ENCODE measurements at places on chromosomes 7 and 10.

GRCh38 chr7:14936554-14936953 is 34.0 kb upstream of the DGKB start:
- DNase-seq, result no peak

GRCh38 chr7:116650436-116650835 is 21.6 kb upstream of the MET start:
- no peak for DNase-seq

- DNase-seq, result no peak
These were observed 161.7 kb upstream of the LYZL1 start for GRCh38 chr10:29127037-29127700.

DNA sequence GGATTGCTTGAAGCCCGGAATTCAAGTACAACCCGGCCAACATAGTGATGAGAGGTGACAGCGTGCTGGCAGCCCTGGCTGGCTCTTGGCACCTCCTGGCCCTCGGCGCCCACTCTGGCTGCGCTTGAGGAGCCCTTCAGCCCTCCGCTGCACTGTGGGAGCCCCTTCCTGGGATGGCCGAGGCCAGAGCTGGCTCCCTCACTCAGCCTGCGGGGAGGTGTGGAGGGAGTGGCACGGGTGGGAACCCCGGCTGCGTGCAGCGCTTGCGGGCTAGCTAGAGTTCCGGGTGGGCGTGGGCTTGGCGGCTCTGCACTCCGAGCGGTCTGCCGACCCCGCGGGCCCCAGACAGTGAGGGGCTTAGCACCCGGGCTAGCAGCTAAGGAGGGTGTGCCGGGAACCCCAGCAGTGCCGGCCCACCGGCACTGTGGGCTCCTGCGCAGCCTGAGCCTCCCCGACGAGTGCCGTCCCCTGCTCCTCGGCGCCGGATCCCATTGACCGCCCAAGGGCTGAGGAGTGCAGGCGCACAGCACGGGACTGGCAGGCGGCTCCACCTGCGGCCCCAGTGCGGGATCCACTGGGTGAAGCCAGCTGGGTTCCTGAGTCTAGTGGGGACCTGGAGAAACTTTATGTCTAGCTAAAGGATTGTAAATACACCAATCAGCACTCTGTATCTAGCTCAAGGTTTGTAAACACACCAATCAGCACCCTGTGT is 12.1 kb upstream of the RNF216 start:
- DNase-seq, result no peak

- DNase-seq, result no peak
These were observed 12.7 kb downstream of the TSPAN14 start for GRCh38 chr10:80466724-80467326.

GRCh38 chr10:30182191-30183054 is 123.0 kb upstream of the JCAD start:
- DNase-seq, result no peak

GRCh38 chr7:116777651-116778281 is 84.6 kb upstream of the CAPZA2 start:
- DNase-seq, result no peak

- DNase-seq, result no peak
These were observed 16.7 kb upstream of the GAD2 start for GRCh38 chr10:26199841-26200240.

GRCh38 chr7:150826061-150826849 is 25.7 kb downstream of the TMEM176A start:
- no peak for DNase-seq

DNA sequence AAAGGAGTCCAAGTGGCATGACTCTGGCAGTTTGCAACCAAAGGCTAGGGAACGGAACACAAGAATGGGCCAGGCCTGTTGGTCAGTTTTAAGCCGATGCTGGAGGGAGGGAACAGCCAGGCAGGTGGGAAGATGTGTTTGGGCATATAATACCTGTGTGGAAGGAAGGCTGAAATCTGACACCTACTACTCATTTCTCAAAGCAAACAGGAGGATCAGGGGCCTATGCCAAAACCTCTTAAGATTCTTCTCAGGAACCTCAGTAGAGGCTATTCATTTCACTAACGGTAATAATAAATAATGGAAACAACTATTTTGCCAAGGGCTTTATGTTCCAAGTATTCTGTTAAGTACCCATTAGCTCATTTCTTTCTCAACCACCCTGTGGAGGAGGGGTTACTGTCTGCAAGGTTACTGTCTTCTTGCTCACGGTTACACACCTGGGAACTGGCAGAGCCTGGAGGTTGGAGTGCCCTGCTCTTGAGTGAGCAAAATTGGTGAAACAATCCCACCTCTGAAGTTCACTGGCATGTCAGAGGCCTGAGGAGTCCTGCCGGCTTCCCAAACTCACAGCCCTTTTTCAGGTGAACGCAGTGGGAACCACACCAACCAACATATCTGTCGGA is 35.5 kb downstream of the GOT1 start:
- no peak for DNase-seq

DNA sequence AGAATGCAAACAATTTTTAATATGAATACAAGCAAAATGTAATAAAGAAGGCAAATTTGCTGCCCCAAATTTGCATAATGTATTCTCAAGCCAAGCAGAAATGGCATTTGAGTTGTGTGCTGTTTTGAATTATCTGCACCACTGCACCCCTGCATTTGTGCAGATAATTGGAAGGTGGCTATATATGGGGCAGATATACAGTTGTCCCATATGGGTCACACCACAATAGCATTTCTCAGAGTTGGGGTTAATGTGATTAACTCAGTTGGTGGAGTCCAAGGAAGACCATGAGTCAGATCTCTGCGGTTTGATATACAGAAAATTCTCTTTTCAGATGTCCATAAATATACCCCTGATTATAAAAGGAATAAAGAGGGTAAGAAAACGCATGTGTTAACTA is 68.9 kb upstream of the EXOC4 start:
- DNase-seq, result no peak

- no peak for DNase-seq
These were observed 106.9 kb downstream of the AOAH start for GRCh38 chr7:36617408-36617807.

GRCh38 chr7:100127866-100128636 is 1.3 kb downstream of the MBLAC1 start:
- no peak for DNase-seq

- no peak for DNase-seq
These were observed 51.7 kb downstream of the CREM start for GRCh38 chr10:35178331-35178730.

- DNase-seq, result no peak
These were observed 3.7 kb upstream of the AOC1 start for GRCh38 chr7:150848561-150849115.

GRCh38 chr10:31071232-31072005 is 39.8 kb upstream of the ZNF438 start:
- no peak for DNase-seq

- DNase-seq, result no peak
These were observed 11.2 kb downstream of the SFTPD start for GRCh38 chr10:79937701-79938151.

GRCh38 chr7:90262438-90262837 is 17.5 kb downstream of the CFAP69 start:
- no peak for DNase-seq

DNA sequence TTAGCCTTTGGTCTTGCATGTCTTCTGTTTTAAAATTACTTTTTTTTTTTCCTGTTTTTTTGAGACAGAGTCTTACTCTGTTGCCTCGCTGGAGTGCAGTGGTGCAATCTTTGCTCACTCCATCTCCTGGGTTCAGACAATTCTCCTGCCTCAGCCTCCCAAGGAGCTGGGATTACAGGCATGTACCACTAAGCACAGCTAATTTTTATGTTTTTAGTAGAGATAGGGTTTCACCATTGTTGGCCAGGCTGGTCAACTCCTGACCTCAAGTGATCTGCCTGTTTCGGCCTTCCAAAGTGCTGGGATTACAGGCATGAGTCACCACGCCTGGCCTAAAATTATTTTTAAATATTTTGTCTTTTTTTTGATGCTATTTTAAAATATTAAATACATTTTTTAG is 38.5 kb downstream of the MLLT10 start:
- no peak for DNase-seq

DNA sequence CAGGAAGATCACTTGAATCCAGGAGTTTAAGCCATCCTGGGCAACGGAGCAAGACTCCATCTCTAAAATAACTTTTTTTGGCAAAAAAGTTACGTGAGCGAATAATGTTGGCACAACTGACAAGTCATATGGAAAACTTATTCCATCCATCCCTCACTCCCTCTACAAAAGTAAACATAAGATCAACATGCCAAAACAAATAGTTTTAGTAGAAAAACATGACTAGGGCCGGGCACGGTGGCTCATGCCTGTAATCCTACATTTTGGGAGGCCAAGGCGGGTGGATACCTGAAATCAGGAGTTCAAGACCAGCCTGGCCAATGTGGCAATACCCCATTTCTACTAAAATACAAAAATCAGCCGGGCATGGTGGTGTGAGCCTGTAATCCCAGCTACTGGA is 25.6 kb downstream of the SLC25A16 start:
- no peak for DNase-seq

DNA sequence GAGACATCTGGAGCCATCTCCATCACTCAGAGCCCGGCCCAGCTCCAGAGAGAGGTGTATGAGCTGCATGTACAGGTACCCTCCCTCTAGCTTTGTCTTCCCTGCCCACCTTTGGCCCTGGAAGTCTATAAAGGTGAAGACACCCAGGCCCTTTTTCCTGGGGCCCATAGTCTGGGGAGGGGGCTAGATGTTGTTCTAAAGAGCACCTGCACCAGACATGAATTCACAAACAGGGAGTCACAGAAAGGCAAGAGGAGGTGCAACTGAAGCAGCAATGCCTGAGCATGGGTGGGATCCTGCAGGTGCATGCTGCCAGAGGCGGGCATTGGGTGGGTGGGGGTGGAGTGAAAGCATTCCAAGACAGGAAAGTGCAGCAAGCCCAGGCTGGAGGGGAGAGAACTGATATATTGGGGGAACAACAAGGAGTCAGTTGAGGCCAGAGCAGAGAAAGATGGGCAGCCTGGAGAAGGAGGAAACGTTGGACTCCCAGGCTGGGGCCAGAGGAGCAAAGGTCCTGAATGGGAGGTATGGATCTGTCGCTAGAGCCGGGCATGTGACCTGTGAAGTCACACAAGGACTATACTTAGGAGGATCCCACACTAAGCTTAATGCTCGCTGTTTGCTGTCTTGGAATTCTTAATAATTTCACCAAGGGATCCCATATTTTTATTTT is 11.7 kb downstream of the CDHR1 start:
- no peak for DNase-seq

- DNase-seq, result no peak
These were observed 62.1 kb downstream of the TPST1 start for GRCh38 chr7:66267249-66267648.

DNA sequence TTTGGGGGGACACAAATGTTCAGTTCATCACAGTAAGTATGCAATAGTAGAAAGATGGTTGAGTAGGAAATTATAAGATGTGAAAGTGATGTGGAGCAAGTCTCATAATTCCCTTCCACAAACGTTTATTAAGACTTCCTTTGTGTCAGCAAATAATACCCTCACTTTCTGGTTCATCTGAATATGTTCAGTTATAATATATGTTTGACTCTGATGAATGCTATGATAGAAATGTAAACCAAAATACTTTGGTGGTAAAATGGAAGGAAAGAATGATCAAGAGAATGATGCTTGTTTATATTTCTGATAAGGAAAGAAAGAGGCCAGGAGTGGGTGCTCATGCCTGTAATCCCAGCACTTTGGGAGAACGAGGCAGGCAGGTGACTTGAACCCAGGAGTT is 111.7 kb upstream of the PLXDC2 start:
- no peak for DNase-seq

DNA sequence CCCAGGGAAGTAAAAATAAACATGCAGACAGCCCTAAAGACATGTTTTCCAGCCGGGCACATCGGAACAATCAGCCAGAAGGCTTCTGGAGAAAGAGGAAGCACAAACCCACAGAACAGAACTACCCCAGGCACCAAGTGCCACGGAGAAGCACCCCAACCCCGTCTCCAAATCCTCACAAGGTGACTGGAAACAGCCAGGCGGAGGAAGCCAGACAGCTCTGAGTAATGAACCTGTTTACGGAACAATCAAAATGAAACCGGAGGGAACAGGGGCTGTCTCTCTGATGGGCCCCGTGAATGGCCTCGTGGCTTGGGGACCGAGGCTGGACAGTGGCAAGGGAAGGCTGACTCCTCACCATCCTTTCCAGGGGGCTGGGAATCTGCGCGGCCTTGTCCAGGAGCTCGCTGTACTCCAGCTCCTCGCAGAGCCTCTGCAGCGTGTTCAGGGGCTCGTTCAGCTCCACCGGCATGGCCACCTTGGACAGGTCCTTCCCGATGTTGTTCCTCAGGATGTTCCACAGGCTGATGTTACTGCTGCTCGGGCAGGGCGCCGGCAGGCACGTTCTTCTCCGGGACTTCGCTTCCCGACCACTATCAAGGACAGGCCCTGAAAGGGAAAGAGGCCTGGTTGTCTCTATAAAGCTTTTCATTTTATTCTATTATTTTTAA is 77.0 kb upstream of the GSDME start:
- no peak for DNase-seq

GRCh38 chr10:49601857-49602256 is 8.3 kb upstream of the SLC18A3 start:
- no peak for DNase-seq

DNA sequence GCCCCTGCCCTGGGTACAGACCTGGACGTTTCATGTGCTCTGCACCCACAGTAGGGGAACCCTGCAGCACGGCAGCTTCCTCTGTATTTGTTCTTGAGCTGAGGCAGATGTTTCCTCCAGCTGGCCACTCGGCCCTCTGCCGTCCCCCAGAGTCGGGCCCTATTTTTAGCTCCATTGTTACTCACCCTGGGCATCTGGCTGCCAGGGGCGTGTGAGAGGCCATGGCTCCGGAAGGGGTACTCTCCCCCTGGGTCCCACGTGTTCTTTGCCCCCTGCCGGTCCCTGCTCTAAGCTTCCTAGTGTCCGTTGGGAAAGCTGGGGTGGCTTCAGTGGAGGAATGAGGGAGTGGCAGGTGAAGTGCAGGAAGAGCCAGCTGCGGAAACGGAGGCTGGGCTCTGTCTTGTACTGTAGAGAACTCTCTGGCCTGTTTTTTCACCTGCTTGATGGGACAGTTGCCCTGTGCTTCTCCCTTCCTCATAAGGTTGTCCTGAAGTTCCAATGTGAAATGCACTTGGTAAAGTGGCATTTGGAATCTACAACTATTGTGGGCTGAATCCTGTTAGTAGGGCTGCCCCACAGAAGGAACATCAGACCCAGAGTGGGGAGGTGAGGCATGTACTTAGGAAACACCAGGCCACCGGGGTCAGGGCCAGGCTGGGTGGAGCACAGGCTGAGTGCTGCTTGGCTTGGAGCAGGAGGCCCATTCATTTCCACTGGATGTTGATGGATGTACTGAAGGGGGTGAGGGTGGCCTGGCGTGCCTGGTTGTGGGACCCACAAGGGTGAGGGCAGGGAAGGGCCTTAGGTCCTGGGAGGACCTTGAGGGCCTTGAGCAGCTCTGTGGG is 30.6 kb downstream of the PALD1 start:
- DNase-seq, result no peak

Measured in stimulated activated CD8-positive, alpha-beta memory T cell treated with anti-CD3 and anti-CD28 coated beads, Interleukin-2, amount 100 ng/mL, for 1 hour (primary cell).